ENCODE measurements at places on chromosomes 4 and X. TPM values are rescaled to one million over a fixed set of nuclear protein-coding genes. Genes with fewer than 3 reads are reported as not detected.

Gene PASD1
- total RNA-seq, result not detected

Gene FGFR3
- total RNA-seq, result 104 TPM

Gene FGFBP1
- total RNA-seq, result not detected

Gene SYTL4
- total RNA-seq, result 0.27 TPM

Gene HEPH
- total RNA-seq, result 92.7 TPM

Gene SCRG1
- total RNA-seq, result not detected

Gene GYPE
- total RNA-seq, result 1.4 TPM

Gene SYNPO2
- total RNA-seq, result 0.37 TPM

Gene COQ2
- total RNA-seq, result 14.1 TPM

Gene ARHGEF38
- 0.51 TPM for total RNA-seq

DNA sequence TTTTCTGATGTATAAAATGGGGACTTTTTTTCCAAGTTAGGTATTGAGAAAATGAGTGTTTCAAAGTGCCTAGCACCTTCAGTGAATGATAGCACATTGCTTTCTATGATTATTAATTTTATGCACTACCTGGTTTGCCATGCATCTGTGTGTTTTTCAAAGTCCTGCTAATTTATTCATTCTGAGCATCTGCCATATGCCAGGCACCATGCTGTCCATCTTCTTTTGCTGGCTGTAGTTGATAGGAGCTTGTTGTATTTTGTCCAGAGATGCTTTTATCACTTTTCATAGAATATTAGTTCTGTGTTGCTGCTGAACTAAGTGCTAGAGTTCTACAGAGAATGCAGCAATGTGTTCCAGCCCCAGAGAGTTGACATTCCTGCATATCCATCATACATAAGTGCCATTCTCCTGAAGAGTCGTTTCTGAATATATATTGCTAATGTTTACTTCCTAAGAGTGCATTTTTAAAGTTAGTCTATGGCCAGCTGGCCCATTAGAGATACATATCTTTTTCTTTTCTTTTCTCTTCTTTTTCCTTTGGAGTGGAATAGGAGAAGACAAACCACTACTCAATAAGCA, 49.0 kb upstream of the CLNK start:
- DNase-seq, result no peak

DNA sequence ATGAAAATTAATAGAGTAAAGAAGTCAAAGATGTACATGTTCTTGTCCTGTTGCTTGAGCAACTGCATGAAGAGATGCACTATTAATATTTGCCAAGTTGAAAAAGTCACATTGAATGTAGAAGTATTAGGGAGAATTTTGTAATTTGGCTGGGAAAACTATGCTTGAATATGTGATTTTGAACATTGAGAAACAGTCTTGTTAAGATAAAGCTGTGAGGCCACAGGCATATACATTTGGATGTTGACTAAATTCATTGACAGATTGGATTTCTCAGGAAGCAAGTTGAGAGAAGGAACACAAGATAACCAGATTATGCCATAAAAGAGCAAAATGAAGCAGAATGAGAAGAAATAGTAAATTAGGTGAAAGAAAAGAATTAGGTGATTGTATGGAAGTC, 1777.5 kb upstream of the PCDH7 start:
- DNase-seq, result no peak

- DNase-seq, result no peak
Measured at GRCh38 chr4:33407496-33407895, 2687.3 kb downstream of the PCDH7 start.

DNA sequence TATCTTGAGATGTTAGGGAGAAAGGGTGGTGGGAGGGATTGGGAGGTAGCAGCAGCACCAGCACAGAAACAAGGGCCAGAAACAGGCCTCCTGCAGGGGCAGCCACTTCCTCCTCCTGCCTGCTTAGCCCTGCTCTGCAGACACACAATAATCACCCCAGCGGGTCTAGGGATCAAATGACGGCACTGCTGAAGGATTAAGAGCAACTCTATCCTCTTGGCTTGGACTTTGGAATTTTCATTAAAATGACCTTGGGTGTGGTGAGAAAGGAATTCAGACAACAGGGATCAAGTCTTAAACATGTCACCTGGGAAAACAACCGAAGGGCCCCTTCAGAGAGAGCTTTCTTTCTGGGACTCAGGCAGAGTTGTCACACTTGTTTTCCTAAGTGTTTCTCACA, 353.4 kb downstream of the SPRY1 start:
- peak; percentile 90 for DNase-seq

DNA sequence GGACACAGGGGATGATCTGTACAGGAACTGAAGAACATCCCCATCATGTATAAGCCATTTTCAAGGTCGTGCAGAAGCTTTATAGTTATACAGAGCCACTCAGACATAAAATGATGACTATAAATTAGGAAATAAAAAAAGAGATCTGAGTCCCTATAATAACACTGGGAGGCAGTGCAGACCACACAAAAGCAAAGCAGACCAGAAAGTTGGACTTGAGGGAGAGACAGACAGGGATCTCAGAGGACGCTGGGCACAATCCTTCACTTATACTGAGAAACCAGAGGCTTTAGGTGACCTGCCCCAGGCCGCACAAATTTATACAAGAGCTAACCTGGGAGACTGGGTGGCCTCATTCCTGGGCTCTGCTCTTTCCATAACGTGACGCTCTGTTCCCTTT, 70.5 kb downstream of the HADH start:
- peak; percentile 67 for DNase-seq

- DNase-seq, result peak; percentile 69
Measured at GRCh38 chr4:165048170-165048569, 5.5 kb upstream of the TRIM75 start.

GRCh38 chrX:13190051-13190450, 129.8 kb downstream of the ATXN3L start:
- DNase-seq, result no peak

DNA sequence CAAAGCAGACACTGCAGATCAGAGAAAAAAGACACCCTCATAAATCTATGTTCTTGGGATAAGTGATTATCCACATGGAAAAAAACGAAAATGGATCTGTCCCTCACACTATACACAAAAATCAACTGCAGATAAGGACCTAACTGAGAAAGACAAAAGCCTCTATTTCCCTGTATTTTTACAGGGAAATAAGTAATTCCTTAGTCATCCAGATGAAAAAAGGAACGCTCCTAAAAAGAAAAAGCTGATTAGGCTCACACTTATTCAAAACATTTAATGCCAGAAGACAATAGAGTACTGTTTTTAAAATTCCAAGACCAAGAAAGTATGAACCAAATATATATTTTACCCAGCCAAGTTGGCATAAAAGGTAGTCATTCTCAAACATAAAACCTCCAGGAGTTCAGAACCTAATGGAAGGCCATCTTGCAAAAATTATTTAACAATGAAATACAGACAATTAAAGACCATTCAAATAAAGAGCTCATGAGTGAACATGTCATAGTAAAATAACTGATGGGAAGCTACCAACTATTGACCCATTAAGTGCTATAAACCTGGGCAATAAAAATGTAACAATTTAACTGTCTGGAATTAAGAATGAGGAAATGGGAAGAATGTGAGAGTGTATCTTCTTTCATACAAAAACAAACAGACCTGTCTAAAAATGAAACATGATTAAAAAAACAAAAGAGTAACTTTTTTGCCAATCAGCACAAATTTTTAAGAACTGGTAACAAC, 20.4 kb downstream of the PAPSS1 start:
- DNase-seq, result no peak

DNA sequence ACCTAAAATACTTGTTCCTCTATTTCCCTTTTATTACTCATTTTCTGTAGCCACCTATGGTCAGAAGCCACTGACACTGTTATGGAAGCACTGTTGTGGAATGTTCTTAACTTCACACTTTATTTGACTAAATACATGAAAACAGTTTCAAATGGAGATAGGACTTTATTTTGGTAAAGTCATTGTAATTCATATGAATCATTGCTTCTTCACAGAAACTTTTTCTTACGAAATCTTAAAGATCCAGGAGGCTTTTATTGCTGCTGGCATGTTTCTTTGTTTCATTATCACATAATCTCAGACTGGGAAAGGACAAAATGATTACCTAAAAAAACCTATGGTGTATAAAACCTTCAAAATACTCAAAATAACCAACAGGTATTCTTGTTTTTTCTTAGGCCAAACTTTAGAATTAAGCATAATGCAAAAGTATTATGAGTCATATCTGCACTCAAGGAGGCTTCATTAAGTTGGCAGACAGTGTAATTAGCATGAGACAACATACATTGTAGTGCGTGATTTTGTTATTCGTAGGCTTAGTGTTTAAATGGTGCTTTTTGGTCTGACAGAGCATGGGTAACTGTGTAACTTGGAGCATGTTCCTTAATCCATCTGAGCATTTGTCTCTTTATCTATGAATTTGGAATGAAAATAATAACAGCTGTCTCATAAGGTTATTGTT, 58.0 kb downstream of the SH3BGRL start:
- DNase-seq, result no peak

- DNase-seq, result no peak
Measured at GRCh38 chr4:2981256-2981819, 18.0 kb downstream of the GRK4 start.

GRCh38 chrX:15033917-15034316, 160.7 kb downstream of the MOSPD2 start:
- no peak for DNase-seq

GRCh38 chr4:153560908-153561307, 94.7 kb downstream of the TMEM131L start:
- DNase-seq, result no peak

DNA sequence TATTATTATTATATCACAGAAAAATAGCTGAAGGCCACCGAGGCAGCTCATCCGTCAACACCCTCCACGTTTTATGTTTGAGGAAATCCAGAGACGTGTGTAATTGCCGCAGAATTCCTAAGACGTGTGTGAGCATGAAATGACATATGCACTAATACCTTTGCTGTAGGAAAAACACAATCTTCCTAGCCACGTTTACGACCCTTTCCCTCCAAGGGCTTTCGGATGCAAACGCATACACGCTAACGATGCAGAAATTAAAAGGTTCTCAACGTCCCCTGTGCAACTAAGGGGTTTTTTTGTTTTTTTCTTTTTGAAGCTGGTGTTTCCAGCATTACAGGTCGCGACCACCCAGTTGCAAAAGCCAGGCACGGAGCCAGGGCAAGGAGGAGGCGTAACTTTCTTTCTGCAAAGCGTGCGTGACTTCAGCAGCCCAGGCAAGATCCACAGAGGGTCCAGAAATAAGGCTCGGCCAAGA, 33.8 kb downstream of the CRLF2 start:
- peak; percentile 53 for DNase-seq

- no peak for DNase-seq
Measured at GRCh38 chrX:56765811-56766553, 36.9 kb downstream of the NBDY start.

GRCh38 chr4:48742412-48742811, 37.7 kb downstream of the FRYL start:
- no peak for DNase-seq

DNA sequence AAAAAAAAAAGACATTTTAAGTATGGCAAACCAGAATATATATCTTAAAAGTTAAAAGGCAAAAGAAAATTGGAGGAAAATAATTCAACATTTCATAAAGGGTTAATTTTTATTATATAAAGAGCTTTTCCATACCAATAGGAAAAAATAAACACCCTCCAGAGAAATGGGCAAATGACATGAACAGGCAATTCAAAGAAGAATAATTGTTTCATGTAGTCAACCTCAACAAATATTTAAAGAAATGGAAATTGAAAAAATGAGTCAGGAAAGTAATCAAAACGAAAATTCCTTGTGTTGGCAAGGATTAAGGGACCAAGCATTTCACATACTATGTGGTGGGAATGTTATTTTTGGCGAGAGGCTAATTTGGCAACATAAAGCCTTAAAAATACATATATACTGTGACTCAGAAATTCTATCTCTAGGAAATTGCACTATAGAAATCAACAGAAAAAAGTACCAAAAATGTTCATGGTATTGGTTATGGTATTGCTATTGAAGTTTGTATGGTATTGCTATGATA, 87.6 kb downstream of the HAUS3 start:
- DNase-seq, result no peak

- no peak for DNase-seq
Measured at GRCh38 chr4:154487145-154487544, 4.5 kb downstream of the DCHS2 start.

DNA sequence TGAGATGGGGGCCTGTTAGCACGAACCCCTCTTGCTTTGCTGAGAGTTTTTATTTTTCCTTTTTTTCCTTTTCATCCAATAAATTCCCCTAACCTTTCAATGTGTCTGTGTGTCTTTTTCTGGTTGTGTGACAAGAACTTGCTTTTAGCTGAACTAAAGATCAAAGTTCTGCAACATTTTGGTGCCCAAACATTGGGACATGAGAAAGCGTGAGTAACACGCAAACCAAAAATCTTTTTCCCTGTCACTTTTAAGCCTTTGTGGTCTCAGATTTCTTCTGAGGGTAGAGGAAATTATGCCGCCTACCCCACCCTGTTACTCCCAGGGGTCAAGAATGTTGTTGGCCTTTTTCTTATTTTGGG, 141.8 kb upstream of the CPXCR1 start:
- DNase-seq, result no peak

DNA sequence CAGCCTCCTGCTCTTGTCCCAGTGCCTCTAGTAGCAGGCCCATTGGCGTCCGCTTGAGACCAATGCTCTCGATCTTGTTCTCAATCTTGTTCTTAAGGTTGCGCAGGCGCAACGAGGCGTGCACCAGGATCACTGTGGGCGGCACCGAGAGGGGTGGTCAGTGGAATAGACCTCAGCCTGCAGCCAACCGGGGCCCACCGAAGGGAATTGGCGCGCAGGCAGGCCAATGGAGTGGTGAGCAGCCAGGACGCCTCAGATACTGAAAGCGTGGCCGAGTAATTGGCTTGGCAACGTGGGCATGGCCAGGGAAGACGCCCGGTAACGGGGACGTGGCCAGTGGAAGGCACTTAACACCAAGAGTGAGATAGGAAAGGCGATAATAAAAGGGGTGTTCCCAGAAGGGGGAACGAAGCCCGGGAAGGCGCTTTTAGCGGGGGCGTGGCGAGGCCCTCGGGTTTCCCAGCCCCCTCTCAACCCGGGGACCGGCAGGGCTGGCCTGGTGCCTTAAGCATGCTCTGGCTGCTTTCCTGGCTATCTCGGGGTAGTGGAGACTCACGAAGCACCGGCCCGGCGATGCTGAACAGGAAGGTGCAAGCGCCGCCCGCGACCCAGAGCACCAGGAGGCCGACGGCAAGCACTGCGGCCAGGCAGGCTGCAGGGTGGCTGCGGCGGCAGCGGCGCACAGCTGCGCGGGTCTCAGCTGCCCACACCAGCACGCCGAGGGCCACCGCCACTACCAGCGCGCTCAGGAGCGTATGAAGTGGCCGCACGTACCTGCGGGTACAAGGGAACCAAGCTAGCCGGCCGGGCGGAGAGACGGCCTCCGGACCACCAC, 1.7 kb downstream of the PRAF2 start:
- peak; percentile 90 for DNase-seq

All from endodermal cell (in vitro differentiated cells).